ENCODE measurements at places on chromosomes 4 and X.

DNA sequence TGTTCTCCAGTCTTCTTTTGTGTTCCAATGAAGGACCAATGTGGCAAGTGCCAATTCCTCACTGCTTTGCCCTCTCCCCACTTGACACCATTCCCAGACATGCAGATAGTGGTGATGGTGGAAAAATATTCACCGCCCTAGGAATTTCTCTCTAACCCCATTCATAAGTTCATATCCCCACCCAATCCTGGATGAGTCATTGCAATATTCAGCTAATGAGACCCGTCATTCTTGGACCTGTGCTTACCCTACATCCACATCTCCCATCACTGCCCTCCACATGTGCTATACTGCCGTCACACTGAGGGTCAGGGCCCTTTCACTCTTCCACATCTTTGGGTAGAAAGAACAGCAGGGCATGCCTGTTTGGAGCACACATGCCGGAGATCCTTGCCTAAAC is 199.2 kb downstream of the KCNIP4 start:
- no peak for DNase-seq

- no peak for DNase-seq
Measured at GRCh38 chr4:116229420-116229819, 856.0 kb downstream of the TRAM1L1 start.

- no peak for DNase-seq
Measured at GRCh38 chrX:118693843-118694242, 33.6 kb upstream of the IL13RA1 start.

GRCh38 chr4:162959046-162959445 is 207.6 kb downstream of the NAF1 start:
- no peak for DNase-seq

- no peak for DNase-seq
Measured at GRCh38 chr4:7861440-7861881, 78.2 kb downstream of the AFAP1 start.

- DNase-seq, result peak; percentile 52
Measured at GRCh38 chrX:118974908-118975671, 672 bp downstream of the LONRF3 start.

- no peak for DNase-seq
Measured at GRCh38 chr4:186669735-186670134, 53.9 kb downstream of the FAT1 start.

DNA sequence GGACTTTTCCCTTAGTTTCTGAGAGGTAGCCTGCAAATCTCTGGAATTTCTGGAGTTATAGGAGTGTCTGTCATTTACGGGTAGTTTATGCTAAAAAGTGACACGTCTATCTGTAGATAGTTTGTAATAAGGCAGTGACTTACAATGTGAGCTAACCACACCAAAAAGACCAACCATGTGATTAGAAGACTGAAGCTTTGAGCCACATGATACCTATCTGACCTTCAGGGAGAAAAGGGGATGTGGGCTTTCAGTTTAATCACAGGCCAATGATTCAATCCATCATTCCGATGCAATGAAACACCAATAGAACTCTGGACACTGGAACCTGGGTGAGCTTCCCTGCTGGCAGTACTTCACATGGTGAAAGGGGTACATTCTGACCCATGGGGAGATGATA is 254.6 kb upstream of the GK2 start:
- DNase-seq, result no peak

GRCh38 chr4:26484032-26484515 is 6.2 kb downstream of the CCKAR start:
- no peak for DNase-seq

GRCh38 chr4:1579001-1579900 is 104.9 kb downstream of the FAM53A start:
- DNase-seq, result peak; percentile 76

GRCh38 chr4:108512615-108513505 is 107.5 kb upstream of the RPL34 start:
- DNase-seq, result peak; percentile 64

DNA sequence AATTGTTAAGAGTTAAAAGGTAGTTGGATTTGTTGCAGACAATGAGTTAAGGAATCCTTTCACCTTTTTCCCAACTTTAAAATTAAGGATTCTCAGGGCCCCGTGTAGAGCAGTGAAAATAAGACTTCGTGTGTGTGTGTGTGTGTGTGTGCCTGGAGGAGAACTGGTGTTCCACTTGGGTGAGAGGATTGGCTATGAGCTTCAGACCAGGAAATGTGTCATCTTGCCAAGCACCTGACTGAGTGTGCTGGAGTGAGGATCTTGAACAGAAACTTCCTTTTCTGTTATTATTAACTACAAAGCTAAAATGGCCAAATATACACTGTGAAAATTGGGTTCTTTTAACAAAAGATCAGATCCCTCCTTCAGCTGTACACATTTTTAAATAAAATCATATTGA is 113.1 kb upstream of the VCX2 start:
- no peak for DNase-seq

All from adrenal gland (tissue), 19 donors.